MV-4-11 (cell line): ENCODE measurements at places on chromosomes 3 and 15.
A peak's percentile ranks its signal among the peaks of the same experiment; 100 is the strongest.

- DNase-seq = peak; percentile 27
Measured at GRCh38 chr3:50605901-50606326, 5.7 kb downstream of the CISH start.

DNA sequence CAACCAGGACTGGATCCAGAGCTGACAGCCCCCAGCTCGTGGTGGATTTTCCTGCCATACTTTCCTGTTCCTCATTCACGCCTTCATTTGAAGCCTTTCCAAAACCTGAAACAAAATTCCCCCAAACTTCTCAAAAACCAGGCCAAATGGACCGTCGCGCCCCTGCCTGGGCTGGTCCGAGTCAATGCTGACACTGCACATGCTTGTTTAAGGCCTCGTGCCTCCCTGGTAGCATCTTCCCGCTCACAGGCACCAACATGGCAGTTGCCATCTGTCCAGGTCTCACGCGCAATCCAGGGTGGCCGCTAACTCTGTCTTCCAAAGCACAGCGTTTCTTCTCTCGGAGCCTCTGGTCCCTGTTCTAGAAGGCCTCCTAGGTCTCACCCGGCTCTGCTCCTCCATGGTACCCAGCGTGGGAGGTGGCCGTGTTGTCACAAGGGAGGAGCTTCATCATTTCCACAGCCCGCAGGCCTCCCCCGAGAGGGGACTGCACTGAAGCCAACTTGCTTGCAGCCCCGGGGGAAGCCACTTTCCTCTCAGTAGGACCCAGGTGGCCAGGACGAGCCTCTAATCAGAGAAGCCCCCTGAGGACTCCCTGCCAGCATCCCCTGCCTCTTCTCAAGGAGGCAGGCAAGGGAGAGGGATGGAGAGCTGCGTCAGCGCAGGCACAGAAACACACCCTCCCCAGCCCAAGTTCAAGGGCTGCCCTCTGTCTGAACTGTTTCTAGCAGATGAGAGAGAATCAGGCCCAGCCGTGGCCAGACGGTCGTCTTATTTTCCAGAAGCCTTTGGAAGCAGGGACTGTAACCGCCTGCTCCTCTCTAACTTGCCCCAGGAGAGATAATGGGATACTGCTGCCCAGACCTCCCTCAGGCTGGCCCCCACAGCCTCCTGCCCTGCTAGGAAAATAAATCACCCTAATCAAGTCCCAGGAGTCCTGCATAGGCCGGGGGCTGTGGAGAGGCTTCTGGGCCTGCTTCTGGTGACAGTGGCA lies 152.8 kb upstream of the TLE3 start:
- DNase-seq = no peak

DNA sequence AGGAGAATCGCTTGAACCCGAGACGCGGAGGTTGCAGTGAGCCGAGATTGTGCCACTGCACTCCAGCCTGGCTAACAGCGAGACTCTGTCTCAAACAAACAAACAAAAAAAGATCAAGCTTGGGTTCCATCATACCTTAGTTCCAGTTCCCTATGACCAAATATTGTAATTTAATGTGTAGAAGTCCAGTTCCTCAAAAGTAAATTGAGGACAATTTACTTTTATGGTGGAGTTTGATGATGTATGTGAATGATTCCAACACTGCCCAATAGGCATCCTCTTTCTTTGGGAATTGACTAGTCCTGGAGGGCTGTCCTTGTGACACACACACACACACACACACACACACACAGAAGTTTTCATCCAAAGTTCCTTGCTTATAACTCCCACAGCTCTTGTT lies 2.8 kb upstream of the PKM start:
- DNase-seq = peak; percentile 3

- no peak for DNase-seq
Measured at GRCh38 chr3:59508273-59508672, 458.4 kb upstream of the CFAP20DC start.

DNA sequence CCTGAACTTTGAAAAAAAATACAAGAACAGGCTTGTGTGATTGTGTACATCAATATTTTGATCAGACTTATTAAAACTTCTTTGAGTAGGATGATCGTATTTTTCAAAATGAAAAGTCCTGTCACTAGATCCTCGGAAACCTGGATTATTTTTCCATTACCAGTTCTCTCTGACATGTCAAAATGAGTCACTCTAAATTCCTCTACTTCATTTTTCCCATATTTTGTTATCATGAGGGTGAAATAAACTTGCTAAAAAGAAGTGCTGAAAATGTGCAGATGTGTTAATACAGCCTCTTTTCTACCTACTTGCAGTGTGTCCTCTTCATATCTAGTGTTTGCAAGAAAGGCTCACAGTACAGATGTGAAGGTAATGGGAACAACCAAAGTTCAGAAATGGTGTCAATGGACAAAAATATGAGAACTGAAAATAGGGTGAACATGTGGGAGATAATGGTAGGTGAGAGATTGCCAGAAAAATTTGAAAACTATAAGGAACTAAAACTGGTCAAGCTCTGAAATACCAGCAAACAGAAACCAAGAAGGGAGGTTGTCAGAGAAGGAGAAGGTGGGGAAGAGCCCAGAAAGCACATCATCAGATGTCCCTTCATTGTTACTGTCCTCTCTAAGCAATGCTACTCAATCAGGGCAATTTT lies 108.2 kb downstream of the EOMES start:
- DNase-seq = peak; percentile 79

- DNase-seq = no peak
Measured at GRCh38 chr3:146227486-146227885, 23.4 kb downstream of the PLSCR4 start.

- no peak for DNase-seq
Measured at GRCh38 chr3:97778152-97778551, 13.6 kb downstream of the ARL6 start.

- no peak for DNase-seq
Measured at GRCh38 chr15:41832208-41832607, 4.3 kb downstream of the JMJD7 start.

GRCh38 chr3:186032321-186032720 lies 76.6 kb downstream of the ETV5 start:
- no peak for DNase-seq

DNA sequence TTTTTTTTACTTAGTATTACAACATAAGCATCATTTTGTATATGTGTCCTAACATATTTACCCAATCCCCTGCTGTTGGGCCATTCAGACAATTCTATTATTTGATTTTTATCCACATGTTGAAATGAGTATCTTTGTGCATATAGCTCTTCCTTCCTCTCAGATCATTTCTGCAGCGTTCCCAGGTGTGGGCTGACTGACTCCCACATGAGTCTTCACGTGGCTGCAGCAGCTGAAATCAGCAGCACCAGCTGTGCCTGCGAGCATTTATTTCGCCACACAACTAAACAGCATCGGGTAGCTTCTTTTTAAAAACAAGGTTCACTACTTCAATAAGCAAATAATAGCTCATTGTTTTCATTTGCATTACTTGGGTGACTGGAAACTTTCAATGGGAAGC lies 44.5 kb upstream of the PDE8A start:
- no peak for DNase-seq

DNA sequence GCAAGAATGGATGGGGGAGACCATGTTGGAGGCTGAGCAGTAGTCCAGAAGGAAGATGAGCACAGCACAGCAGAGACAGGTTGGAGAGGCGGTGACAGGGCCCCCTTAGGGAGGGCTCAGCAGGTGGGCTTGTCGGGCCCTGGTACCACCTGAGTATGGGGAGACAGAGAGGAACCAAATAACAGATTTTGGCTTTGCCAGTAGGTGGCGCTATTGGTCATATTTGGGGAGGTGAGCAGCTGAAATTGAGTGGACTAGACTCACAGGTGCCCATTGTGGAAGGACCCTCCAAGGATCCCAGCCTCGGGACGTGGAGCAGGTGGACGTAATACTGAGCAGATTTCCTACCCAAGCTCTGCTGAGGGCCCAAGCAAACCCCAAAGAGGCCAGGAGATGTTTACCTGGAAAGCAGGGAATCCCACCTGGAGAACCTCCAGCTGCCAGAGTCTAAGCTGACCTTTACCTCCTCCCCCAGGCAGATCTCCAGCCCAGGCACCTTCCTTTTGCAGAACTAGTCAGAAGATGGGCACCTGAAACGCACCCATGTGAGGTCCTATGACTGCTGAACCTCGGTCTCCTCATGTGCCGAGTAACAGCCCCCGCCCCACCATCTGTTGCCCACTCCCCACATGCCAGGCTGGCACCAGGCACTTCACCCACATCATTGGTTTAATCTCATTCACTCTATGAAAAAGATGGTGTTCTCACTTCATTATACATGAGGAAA lies 24.6 kb upstream of the CORO2B start:
- peak; percentile 21 for DNase-seq

DNA sequence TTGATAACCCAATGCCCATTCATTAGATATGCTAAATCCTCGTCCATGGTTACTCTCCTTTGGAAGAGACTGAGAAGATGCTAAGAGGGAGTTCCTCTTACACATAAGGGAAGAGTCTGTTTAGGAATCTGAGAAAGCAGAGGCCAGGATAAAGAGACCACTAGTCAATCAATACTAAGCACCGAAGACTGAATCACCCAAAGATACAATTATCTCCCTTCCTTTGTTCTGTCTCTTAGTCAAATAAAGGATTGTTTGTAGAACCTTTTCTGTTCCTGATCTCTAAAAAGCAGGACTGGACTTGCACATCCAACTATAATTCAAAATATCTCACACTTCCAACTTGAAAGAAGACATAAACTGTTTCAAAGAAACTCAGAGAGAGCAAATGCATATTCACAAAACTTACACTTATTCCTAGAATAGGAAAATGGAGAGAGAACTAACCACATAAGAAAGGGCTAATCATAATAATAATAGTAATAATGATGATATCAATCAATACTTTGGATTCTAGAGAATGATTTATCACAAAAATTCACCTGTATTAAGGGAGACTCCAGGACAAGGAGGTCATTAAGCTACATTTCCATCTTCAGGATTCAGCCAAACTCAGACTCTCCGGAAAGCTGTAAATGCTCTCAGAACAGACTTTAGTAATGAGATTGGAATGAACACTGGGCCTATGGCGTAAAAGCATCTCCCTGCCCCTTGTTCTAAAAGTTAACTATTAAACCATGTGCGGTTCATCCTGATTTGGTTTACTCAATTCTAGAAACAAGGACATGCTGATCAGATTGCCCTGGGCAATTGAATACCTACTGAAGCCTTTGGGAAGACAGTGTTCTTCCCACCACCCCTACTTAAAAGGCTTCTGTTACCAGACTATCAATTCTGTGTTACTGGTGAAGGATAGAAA lies 401.5 kb downstream of the ZBTB20 start:
- no peak for DNase-seq

DNA sequence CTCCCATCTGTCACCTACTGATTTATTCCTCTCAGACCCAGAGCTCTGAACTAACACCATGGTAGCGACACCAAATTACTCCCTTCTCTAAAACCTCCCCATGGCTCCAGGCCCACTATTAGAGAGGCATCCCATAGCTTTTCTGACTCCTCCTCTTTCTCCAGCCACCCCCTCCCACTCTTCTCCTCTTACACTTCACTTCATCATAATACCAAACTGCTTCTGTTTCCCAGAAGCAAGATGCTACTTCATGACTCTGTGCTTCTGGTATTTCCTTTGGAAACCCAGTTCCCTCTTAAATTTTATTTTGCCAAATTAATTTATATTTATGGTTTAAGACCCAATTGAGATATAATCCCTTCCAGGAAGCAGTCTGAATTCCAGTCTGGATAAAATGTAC lies 465.1 kb upstream of the PDZRN3 start:
- DNase-seq = no peak

- DNase-seq = peak; percentile 1
Measured at GRCh38 chr3:26418553-26418952, 204.0 kb upstream of the LRRC3B start.

- no peak for DNase-seq
Measured at GRCh38 chr15:98524838-98525660, 123.3 kb upstream of the IGF1R start.

DNA sequence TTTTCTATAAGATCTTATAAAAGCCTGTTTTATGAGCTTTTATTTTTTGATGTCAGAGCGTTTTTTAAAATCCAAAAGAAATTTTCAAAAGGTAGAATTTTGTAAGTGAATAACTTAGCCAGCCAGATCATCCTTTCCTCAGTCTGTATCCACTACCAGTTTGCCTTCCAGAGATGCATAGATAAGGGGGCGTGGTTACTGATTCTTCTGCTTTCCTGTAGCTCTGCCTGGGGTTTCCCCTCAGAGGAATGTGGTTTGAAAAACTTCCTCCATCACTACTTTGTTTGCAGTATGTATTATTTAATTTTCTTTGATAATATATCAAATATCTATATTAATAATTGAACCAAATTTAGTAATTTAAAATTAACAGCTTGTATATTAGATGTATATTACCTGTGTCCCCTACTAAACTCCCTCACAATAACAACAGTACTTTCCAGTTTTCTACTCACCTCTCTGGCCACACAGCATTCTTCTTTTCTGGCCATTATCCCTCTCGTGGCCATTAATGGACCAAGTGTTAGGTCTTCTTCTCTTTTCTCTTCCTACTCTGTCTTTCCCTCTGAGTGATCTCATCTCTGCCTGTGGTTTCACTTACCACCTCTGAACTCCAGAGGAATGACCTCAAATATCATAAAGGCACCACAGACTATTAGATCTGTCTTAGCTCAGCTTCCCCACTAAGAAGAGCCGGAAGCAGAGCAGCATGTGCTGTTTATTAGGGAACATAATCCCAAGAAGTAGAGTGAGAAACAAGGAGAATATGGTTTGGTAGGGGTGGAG lies 239.7 kb downstream of the UBE2E2 start:
- DNase-seq = peak; percentile 47

DNA sequence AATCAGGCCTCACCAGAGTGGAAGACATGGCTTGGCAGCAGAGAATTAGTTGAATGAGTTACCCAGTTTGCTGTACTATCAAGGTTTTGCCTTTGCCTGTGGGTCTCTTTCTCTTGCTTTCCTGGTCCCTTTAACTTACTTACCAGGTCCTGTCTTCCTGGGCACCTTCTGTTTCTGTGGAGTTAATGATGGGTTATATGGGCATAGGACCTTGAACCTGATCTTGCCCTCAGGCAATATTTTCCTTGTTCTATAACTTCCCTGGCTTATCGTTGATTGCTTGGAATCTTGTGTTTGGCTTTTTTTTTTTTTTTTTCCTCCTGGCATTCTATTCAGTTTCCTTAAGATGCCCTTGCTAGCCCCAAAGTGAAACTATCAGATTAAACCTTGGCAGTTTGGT lies 106.8 kb downstream of the HHLA2 start:
- DNase-seq = no peak

GRCh38 chr3:122012821-122013220 lies 9.2 kb downstream of the ILDR1 start:
- DNase-seq = no peak
